ENCODE measurements at places on chromosomes 16 and 17.

DNA sequence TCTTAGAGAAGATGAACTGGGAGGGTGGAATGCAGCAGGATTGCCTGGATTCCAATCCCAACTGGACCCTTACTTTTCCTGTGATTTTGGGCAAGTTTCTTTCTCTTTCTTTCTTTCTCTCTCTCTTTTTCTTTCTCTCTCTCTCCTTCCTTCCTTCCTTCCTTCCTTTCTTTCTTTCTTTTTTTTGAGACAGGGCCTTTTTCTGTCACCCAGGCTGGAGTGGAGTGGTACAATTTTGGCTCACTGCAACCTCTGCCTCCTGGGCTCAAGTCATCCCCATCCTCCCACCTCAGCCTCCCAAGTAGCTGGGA, 20.5 kb downstream of the CDH1 start:
- DNase-seq, result no peak

DNA sequence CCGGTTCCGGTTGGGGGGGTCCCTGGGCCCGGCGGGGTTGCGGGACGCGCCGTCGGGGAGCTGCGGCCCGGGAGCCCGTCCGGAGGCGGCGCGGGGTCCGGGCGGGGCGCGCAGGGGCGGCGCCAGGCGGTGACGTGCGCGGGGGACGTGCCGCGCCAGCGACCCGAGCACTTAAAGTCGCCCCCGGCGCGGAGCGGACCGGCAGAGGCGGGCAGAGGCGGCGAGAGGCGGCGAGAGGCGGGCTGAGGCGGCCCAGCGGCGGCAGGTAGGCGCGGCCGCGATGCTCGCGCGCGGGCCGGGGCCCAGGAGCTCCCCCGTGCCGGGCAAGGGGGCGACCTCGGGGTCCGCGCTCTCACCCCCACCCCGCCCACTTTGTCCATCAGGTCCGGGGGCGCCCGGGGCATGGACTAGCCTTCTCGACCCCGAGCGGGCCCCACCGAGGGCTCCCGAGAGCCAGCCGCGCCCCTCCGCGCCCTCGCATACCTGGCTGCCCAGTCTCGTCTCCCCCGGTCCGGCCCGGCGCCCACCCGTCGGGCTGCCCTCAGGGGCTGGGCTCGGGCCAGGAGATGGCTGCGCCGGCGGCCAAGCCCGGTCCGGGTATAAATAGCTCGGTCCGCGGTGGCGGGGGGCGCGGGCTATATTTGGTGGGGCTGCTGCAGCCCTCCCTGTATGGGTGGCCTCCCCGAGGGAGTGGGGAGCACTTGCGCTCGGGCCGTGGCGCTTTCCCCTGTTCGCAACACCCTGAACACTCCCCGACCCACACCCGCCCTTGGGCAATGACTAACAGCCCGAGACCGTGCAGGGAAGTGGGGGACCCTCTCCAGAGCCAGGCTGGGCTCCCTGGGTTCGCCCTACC, at the start of gene SLC16A3:
TSS of gene SLC16A3 (plus strand) at position 201 of the 856 bp plus-strand sequence. CDS start 6,967 bp downstream, outside the sequence.
- no peak for DNase-seq

- no peak for DNase-seq
These were observed 39.3 kb downstream of the ABAT start for GRCh38 chr16:8713635-8714172.

GRCh38 chr17:68576137-68576536, 25.0 kb downstream of the FAM20A start:
- no peak for DNase-seq

GRCh38 chr16:87470332-87470731, 22.5 kb downstream of the ZCCHC14 start:
- no peak for DNase-seq

GRCh38 chr16:74521691-74522090, 85.2 kb downstream of the GLG1 start:
- DNase-seq, result no peak

GRCh38 chr17:45729294-45729907, 54.7 kb upstream of the CRHR1 start:
- no peak for DNase-seq

DNA sequence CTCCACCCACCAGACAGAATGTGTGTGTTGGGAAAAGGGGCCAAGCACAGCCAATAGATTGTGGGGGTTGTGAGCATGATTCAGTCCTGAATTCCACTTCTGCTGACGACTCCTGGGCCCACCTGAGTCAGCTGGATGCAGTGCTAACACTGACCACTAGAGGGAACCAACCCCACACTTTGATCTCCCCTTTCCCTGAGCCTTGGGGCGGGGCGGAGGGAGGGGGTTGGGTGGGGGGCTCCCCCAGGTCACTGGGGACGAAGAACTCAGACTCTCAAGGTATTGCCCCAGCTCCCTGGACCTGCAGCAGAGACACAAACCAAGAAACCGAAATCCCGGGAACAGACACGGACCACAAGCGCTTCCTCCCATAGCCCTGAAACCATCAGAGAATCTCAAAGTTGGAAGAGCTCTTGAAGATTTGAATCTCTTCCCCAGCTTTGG, 621 bp upstream of the CSHL1 start:
- DNase-seq, result peak; percentile 72

DNA sequence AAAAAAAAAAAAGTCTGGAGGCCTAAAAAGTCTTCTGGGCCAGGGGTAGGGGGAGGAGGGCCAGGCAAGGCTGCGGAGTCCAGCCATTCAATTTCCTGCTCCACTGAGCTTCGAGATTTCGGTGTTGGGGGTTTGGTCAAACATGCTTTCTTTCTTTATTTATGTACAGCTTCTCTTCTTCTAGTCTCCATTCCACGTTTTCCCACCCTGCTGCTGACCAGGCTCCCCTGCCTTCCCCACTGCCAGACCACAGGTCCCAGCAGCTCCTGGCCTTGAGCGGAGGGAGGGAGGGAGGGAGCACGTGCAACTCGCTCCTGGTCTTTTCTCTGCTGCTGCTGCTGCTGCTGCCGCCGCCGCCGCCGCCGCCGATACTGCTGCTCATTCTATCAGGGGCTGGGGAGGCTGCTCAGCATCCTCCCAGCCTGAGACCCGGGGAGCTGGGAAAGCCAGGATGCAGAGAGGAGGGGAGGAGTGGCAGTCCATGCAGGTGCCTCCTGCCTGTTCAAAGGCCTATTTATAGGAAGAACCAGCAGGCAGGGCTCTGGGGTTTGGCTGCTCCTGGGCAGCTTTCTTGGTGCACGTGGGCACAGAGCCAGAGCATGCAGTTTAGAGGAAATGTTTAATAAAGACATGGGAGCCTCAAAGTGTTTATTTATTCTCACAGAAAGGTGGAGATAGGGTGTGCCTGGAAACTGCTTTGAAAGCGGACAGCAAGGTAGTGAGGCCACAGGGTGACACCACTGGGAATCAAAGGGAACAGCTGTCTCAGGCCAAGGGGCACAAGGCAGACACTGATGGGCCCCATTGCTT, 23.4 kb upstream of the ZFHX3 start:
- DNase-seq, result no peak

DNA sequence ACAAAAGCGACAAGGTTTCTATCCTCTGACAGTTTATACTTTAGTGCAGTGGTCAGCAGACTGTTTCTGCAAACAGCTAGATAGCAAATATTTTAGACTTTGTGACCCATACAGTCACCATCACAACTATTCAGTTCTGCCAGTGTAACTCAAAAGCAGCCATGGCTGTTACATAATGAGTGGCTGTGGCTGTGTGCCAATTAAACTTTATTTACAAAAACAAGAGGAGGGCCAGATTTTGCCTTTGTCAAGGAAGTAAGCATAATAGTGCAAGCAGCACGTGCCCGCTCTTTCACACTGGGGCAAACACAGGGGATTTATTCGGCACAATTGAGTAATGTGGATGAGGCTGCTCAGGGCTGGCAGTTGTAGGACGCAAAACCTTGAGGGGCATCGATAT, 551.5 kb downstream of the MAF start:
- DNase-seq, result no peak

DNA sequence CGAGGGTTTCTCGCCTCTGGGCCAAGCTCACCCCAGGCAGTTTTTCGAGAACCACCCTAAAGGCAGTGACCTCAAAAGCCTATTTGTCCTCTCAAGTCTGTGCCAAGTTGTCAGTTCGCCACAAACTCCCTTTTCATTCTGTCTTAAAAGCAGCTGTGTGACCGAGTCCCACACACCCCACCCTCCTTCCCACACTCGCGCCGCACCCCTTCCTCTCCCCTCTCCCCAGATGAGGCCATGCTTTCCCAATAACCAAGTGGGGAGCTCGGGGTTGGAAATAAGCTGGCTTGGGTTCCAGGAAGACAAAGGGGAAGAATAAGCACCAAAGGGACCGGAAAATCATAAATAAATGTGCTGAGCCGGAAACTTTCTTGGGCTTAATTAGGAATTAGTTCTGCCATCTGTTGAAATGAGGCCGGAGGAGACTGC, 36.7 kb downstream of the GRIN2C start:
- no peak for DNase-seq

GRCh38 chr17:55706808-55707773, 15.6 kb downstream of the TMEM100 start:
- no peak for DNase-seq

DNA sequence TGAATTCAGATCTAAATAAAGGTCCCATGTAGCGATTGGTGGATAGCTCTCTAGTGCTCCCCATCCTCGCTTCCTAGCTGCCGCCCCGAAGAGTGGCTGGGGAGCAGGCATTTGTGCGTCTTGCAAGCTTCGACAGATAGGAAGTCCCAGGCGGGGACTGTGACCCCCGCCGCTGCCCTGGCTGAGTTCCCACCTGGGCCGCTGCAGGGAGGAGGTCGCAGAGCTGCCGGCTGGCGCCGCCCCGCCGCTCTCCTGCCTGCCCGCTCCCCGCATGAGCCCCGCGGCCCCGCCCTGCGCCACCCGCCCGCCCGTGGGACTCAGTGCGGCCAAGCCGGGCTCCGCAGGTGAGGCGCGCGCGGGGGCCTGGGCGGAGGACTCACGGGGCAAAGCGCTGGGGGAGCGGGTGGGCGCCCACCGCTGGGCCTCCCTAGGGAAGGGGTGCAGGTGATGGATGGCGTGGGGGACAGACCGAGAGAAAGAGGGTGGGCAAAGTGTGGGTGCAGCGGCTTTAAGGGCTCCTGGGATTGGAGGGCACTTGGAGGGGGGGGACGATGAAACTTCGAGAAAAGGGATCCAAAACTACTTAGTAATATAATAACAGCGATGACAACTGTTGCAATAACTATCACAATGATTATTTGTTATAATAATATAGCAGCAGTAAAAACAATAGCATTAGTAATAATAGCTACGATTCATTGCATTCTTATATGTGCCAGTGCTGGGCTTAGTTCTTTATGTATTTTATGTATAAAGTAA, at the start of gene OTOA:
TSS of gene OTOA (plus strand) at position 80 of the 759 bp plus-strand sequence. CDS start 14,547 bp downstream, outside the sequence.
- peak; percentile 43 for DNase-seq

- DNase-seq, result no peak
These were observed 65.2 kb downstream of the KLHDC4 start for GRCh38 chr16:87700406-87701077.

- DNase-seq, result peak; percentile 10
These were observed 59.0 kb downstream of the SPACA3 start for GRCh38 chr17:33050611-33051140.

GRCh38 chr16:275041-275641, 603 bp downstream of the RGS11 start:
- no peak for DNase-seq

- DNase-seq, result no peak
These were observed 52.4 kb downstream of the CA10 start for GRCh38 chr17:52106072-52106471.

GRCh38 chr17:76643553-76644148, at the start of gene ST6GALNAC1:
ST6GALNAC1 (minus strand) TSS chr17:76643757; CDS start chr17:76643638, 119 bp downstream.
- no peak for DNase-seq

DNA sequence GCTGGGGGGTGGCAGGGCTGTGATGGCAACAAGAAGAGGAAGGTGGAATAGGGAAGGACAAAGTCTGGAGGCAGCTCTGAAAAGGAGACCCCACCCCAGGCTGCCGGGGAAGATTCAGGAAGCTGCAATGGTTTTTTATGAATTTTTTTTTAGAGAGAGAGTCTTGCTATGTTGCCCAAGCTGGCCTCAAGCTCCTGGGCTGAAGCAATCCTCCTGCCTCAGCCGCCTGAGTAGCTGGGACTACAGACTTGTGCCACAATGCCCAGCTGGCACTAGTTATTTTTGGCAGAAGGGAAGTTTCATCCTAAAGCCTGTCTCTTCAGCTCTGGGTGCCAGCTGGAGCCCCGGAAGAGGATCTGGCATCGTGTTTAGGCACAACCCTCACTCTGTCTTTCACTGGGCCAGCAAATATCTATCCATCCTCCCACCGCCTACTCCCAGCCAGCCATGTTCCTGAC, 1.3 kb upstream of the CES3 start:
- DNase-seq, result no peak

DNA sequence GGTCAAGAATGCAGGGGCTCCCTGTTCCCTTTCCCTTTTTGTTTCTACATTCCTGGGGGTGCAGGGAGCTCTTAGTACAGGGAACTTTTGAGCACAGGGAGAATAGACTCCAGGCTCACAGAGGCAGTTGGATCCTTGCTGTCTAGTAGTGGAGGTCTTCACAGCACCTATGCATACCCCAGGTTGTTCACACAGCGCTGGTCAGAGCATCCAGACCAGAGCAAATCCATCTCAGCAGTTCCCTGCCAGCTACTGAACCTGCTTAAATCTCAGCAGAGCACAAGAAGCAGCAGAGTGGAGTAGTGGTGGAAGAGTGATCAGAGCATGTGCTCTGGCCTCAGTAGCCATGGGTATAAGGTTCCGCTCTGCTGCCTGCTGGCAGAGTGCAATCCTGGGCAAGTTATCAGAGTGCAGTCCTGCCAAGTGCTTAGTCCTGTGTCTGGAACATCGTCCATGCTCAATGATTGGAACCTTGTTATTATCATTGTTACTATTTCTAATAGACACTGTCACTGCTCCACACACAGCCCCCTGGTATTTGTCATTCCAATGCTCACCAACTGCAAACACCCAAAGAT, 220.4 kb downstream of the CBLN1 start:
- no peak for DNase-seq

DNA sequence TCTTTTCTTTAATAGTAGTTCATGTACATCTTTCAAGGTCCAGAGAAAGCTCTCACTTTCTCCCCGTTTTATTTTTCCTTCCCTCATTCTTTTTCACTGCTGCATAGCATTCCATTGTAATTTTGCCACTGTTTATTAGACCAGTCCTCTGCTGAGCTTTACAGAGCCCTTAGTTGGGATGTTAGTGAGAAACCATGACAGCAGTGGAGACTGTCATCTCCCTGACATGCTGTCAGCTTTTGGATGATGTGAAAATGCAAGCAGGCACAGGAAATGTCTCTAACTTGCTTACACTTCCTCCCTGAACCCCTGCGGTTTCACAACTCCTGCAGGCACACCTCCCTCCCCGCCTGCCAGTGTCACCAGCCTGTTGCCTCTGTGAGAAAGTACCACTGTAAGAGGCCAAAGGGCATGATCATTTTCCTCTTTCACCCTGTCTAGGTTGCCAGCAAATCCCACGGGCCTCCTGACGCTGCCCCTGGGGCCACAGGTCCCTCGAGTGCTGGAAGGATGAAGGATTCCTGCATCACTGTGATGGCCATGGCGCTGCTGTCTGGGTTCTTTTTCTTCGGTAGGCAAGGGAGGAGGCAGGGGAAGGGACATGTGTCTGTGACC, at the start of gene ITGAL:
TSS of gene ITGAL (plus strand) at position 415 of the 615 bp plus-strand sequence. CDS start at position 511, 96 bp downstream.
- DNase-seq, result no peak

GRCh38 chr17:79647456-79647915, 36.6 kb upstream of the RBFOX3 start:
- DNase-seq, result no peak

DNA sequence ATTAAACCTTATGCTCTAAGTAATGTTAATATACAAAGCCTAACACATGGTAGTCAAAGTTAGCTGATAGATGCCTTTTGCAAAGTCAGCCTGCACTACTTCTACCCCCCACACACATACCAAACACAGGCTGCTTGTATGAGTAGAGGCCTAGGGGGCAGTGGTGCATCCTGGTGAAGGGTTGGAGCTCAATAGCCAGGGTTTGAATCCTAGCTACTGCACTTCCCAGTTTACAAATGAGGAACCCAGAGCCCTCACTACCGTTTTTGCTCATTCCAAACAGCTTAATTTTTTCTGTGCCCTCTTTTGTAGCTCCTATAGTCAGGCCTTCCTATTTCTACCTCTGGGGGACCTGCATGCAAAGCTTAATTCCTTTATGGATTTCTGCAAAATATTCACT, 18.9 kb upstream of the HYDIN start:
- no peak for DNase-seq
